NCI-H1436 treated with DMSO at 0.1 percent for 48 hours (cell line): ENCODE measurements at places on chromosomes 5 and 9.

DNA sequence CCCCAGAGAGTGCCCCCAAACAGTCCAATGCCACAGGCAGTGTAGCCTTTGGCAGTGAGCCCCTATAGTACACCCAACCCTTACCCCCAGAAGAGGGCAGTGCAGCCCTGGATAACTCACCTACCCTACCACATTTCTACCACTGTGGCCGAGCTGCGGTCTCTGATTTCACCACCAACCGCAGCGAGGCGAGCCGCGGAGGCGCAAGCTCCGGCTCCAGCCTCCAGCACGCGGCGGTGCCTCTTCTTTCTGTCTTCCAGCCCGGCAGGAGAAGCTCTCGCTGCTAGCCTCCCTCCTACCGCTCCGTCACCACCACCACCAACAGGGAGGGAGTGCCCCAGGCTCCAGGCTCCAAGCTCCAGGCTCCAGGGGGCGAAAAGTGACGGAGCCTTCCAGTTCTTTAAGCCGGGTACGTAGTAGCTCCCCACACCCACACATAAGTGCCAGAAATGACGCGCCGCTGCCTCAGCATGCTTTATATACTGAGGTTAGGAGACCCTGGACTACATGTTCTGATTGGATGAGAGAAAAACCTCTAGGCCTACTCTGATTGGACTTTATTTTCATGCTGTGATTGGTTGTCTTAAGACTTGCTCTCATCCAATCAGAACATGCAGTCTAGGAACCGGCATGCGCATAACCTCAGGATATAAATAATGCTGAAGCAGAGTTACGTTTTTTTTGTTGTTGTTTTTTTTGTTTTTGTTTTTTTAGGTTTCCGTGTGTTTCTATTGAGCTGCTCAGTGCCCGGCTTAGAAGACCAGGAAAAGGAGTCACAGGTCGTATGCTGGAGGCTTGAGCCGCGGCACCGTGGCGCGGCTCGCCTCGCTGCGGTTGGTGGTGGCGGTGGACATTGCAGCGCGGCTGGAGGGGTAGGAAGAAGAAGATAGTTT is at the start of gene PCAT7:
Gene PCAT7, plus strand, starts transcription at position 645 of the 893 bp plus-strand sequence.
- DNase-seq = peak; percentile 68

DNA sequence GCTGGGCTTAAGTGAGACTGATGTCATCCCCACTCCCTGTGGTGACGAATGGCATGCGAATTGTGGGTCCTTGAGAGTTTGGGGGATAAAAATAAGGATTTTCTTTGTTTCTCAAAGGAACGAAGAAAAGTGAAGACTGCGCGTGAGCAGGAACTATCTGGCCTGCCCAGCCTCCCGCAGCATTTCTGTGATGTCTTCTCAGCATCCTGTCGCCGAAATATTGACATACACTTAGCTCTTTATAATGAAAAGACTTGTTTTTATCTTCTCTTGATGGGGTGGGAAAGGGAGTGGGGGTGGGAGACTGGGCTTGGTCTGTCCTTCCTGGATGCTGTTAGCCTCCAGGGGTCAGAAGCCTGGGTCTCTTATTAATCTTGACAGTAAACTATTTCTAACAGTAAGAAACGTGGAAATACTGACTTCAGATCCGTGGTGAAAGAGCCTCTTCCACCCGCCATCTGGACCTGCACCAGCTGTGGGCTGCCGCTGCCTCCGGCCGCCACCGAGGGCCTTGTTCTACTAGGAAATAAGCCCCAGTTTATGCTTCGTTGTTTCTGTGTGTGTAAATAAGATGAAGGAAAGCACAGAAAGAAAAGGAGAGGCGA is 239.6 kb downstream of the FANCC start:
- no peak for DNase-seq

DNA sequence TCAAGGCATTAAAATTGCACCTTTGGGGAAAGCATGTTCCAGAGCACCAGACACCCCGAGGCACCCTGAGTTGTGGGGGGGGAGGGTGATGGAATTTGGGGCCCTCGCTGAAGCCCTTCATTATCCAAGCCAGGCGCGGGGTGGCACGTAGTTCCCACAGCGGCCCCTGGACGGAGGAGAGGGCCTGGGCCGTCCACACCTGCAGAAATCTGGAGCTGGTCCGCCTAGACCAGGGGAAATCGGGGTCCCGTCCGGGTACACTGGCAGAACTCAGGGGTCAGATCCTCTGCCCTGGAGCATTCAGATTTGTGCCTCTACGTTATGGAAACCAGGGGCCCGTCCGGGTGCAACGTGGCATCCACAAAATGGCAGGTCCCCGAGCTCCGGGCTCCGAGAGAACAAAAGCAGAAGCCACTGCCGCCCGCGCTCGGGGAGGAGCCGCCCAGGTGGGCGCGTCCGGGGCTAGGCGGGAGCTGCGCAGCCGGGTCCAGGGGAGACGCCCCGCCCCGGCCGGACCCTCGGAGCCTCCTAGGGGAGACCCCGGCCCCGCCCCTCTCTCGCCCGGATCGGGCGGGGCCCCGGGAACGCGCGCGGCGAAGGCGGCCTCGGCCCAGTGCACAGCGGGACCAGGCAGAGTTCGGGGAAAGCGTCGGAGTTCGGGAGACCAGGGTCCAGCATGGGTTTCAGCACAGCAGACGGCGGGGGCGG is at the start of gene PLEKHG4B:
Gene PLEKHG4B, plus strand, starts transcription at position 613 of the 708 bp plus-strand sequence. Its CDS starts 64 bp downstream, at position 677.
- peak; percentile 56 for DNase-seq

- DNase-seq = no peak
These were observed 5.5 kb downstream of the SLC25A2 start for GRCh38 chr5:141298376-141298775.

- DNase-seq = no peak
These were observed 6.7 kb upstream of the TMEM252 start for GRCh38 chr9:68547417-68547816.

- no peak for DNase-seq
These were observed 34.6 kb upstream of the NFIB start for GRCh38 chr9:14348373-14349145.
